Foreskin fibroblast (primary cell): ENCODE measurements at places on chromosomes 16 and 17.

GRCh38 chr16:57590654-57591085, 37.8 kb upstream of the ADGRG1 start:
- DNase-seq = peak; percentile 74

DNA sequence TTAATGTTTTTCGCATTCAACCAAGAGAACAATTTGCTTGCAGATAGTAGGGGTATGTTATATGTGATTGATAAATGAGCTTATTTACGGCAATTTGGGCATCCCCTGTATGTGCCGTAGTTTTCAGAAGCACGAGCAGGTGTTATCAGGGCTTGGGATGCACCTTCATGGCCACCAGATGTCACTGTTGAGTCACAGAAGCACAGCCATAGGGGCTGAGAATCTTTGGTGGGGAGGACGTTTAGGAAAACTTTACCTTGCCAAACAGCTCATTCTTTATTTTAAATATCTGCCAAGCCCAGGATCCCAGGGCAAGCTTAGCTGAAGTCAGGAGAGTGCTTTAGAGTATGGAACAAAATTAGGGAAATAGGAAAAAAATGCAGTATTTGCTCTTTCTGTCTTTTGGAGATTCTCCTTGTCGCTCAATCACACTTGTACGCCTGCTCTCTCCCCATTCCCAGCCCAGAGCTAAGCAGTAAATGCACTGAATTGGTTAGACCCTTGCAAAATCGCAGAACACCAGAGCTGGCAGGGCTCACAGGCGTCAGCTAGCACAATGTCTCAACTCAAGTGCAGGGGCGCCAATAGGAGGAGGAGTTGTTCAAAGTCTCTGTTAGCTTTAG, 93.6 kb upstream of the MPHOSPH6 start:
- DNase-seq = peak; percentile 26

- peak; percentile 46 for DNase-seq
These were observed 253.9 kb upstream of the CACNG5 start for GRCh38 chr17:66580956-66581391.

DNA sequence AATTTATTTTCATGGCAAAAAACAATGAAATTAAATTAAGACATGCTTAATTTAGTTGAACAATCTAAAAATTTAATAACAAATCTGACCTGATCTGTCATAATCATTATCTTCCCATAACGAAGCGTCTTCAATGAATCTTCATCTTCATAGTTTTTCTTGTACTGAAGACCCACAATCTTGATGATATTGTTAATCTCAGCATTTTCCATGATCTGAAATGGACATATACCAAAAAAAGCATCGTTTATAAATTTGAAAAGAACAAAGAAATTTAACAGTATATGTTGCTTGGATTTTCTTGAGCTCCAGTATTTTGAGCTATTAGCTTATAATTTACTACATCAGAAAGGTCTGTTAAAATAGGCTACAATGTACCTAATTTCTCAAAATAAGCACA, 10.2 kb downstream of the TOP2A start:
- DNase-seq = no peak

DNA sequence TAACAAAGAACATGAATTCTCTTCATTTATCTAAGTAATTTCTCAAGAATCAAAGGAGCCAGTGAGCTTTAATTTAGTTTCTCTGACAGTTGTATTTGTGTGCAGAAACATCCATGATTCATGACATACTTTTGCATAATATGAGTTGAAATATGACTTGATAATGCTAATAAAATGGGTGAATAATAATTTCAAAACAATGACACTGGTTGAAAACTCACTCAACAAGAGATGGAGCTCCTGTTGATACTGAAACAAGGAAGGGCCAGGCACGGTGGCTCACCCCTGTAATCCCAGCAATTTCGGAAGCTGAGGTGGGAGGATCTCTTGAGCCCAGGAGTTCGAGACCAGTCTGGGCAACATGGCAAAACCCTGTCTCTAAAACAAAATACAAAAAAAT, 147.0 kb downstream of the MAP2K6 start:
- DNase-seq = no peak

DNA sequence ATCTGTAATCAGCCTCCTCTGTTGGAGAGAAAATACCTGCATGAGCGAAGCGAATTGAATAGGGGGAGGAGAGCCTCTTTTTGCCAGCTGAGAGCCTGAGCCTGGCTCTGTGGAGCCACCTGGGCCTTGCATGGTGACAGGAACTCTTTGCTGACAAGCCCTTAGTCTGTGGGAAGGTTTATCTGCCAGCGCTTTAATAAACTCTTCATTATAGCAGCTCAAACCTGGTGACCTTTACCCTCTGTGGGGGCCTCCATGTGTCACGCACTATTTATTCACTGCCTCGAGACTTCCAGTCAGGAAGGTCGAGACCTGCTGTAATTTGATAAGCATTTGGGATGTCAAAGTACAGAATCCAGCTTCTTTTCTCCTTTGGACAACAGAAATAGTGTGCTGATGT, 282.6 kb downstream of the CBLN1 start:
- DNase-seq = no peak

DNA sequence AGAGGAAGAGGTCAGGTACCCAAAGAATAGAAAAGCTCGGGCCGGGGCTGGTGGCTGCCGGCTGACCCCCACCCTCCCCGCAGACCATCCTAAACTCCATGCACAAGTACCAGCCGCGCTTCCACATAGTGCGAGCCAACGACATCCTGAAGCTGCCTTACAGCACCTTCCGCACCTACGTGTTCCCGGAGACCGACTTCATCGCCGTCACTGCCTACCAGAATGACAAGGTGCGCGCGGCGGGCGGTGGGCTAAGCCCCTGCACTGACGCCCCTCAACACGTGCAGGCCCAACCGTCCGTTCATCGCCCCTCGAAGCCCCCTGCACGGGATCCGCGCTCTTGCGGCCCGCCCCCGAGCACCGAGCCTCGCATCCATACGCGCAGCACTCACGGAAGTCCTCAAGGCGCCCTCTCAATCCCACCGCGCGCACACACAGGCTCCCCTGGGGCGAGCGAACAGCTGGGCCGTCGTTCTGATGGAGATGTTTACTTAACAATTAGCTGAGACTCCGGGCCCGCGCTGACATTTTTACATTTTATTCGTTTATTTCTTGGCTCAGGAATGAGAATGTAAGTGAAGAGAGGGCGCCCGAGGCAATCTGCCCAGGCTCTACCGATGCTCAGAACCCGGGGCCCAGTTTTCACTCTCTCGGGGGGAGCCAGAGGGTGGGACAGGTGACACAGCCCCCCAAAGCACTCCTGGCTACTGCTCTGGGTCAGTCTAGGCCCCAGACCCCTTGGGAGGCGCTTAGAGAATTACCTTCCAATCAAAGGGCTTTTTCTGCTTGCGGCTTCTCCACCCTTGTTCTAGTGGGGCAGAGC, 3.5 kb downstream of the TBX2 start:
- DNase-seq = peak; percentile 70

- DNase-seq = peak; percentile 48
These were observed 136.7 kb downstream of the SNX11 start for GRCh38 chr17:48244121-48244711.

- no peak for DNase-seq
These were observed 10.3 kb upstream of the CEP20 start for GRCh38 chr16:15898654-15899053.

DNA sequence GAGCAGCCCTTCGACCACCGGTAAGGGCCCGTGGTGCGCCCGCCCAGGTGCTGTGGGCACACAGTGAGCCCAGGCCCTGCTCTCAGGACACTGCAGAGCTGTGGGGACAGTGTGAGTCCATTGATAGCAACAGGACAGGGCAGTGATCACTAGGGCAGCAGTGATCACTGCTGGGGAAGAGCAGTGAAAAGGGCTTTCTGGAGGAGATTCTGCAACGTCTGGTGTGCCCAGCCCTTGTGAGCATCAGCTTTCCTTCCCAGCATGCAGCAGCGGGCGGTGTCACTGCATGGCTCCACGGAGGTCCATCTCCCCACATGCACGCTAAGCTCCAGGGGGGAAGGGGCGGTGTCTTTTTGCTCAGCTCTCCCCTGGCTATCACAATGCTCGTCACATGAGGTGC, 32.1 kb downstream of the MAP1LC3B start:
- DNase-seq = no peak

- DNase-seq = no peak
These were observed 19.6 kb downstream of the TELO2 start for GRCh38 chr16:1512774-1513173.

DNA sequence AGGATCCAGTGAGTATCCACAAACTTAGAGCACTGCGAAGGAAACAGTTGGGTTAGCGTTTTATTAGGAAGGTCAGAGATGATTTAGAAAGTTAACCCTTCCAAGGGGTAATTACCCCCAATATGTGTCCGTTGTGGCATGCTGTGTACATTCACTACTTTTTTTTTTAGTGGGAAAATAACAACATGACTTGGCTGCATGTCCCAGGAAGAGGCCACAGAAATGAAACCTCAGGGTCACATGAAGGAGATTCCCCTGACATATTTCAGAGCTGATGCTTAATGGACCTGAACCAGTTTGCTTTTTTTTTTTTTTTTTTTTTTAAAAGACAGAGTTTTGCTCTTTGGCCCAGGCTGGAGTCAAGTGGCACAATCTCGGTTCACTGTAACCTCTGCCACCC, 167.5 kb downstream of the PRKCA start:
- no peak for DNase-seq

GRCh38 chr17:48639136-48639535, 13.0 kb upstream of the HOXB9 start:
- DNase-seq = no peak

DNA sequence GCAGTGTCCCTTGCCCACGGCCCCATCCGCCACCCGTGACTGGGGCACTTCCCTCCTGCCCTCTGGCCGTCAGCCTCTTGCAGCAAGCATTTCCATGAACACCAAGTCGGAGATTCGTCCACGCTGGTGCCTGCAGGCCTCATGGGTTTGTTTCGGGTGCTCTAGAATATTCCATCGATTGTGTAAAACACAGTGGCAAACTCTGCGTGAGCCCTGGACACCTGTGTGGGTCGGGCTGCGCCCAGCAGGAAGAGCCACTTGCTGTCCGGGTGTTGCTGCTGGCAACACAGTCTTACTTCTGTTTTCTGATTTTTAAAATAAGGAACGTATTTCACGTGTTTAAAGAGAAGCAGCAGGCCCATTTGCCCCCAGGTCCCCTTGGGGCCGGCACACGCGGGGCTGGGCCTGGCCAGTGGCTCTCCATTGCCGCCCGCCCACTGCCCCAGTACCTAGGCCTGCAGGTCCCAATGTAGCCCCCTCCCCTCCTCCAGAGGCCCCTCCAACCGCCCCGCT, 10.0 kb downstream of the CYBC1 start:
- no peak for DNase-seq

- DNase-seq = no peak
These were observed 81.8 kb downstream of the VAT1L start for GRCh38 chr16:77869997-77870813.

- DNase-seq = no peak
These were observed 25.3 kb downstream of the USP43 start for GRCh38 chr17:9670596-9670995.

DNA sequence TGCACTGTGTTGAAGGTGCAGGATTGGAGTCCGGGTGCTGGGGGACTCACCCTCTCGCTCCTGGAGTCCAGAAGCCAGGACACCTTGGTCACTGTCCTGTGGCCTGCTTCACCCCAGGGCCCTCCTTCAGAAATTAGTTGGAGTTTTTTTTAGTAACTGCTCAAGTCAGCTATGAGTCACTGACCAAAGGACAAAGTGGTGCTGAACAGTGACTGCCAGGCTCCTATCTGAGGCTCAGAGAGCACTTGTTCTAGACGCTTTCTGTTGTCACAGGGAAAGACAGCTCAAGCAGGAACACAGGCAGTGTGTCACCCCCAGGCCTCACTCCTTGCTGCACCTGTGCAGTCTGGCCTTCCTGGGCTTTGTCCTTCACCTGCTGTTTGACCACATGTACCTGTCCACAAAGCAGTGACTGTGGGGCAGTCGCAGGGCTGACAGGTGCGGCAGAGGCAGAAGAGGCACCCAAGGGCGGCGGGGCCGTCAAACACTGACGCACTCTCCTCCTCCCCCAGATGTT, 4.1 kb upstream of the FAAP100 start:
- peak; percentile 43 for DNase-seq

DNA sequence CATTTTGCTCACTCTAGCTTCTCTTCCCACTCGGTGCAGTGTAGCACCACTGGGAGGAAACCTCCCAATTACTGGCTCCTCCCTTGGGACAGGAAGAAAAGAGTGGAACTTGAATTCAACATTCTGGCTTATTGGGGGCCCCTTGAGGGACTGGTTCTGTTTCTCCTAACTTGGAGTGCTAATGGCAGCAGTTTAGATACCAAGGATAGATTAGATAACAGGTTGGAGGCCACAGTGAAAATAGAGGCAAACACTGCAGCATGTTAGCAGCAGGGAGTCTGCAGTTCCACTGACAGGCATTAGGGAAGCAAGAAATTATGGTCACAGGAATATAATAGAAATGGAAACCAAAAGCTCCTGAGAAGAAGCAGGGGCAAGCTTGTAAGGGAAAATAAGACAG, 322.0 kb downstream of the ABCC12 start:
- DNase-seq = no peak

- no peak for DNase-seq
These were observed 735 bp downstream of the LSM12 start for GRCh38 chr17:44065668-44066203.

DNA sequence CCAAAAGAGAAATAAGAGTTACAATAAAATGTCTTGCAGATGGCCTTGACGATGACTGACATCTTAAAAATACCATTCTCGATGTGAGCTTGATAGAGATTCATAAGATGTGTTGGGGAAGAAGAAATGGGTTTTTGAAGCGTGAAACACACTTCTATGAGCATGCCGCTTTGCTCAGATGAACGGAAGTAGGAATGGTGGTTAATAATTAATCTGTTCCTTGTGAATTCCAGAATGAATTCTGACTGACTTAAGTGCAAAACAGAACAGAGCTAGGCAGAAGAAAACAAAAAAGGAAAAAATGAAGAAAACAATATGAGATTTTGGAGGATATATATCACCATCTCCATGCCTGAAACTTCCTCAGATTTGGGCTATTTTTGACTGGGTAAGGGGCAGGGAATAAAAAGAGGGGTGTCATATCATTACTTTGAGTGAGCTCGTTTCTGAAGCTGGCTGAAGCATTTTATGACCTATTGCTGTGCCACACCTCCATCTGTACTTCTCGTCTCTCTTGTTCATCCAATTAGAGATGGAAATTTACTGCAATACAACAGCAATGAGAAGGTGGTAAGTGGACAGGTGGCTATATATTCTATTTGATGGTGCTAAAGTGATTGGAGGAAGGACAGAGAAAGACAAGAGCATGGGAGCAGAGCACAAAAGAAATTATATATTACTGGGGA, 1152.0 kb upstream of the CDH8 start:
- DNase-seq = no peak

DNA sequence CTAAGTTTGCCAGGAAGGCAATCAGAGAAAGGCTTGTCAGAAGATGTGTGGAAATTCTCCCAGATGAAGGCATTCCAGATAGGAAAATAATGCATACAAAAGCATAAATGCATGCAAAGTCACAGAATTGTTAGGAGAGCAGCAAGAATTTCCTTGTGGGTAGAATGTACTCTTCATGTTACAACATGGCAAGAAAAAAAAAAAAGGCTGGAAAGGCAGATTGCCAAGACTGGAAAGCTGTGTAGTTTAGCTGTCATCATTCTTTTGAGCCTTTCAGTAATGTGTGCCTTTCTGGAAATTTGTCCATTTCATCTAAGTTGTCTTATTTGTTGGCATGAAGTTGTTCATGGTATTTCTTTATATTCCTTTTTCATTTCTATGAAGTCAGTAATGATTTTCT, 71.0 kb upstream of the EFCAB3 start:
- DNase-seq = peak; percentile 1
